ENCODE measurements at places on chromosomes 12 and 14. TPM values are rescaled to one million over a fixed set of nuclear protein-coding genes. Genes with fewer than 3 reads are reported as not detected.

SLC2A3 gene
- total RNA-seq = 47.4 TPM

OAS1 gene
- total RNA-seq = 1.9 TPM

SLC17A8 gene
- total RNA-seq = 0.16 TPM

OR6C65 gene
- total RNA-seq = not detected

CCDC175 gene
- total RNA-seq = not detected

PRPH gene
- 0.95 TPM for total RNA-seq

DIO2 gene
- total RNA-seq = 11.5 TPM

ACOT6 gene
- total RNA-seq = not detected

GDF3 gene
- total RNA-seq = not detected

IL22 gene
- total RNA-seq = not detected

ERO1A gene
- 22.5 TPM for total RNA-seq

NFATC4 gene
- total RNA-seq = 97.9 TPM

CMA1 gene
- not detected for total RNA-seq

MRPL52 gene
- 38.1 TPM for total RNA-seq

MTERF2 gene
- total RNA-seq = 4.7 TPM

PPP1R3E gene
- 2.5 TPM for total RNA-seq

GPRC5D gene
- not detected for total RNA-seq

NKX2-1 gene
- 0.09 TPM for total RNA-seq

SLC22A17 gene
- 13.2 TPM for total RNA-seq

MDM1 gene
- total RNA-seq = 10.7 TPM

BIN2 gene
- not detected for total RNA-seq

KRT7 gene
- 2.7 TPM for total RNA-seq

SERPINA9 gene
- not detected for total RNA-seq

FAIM2 gene
- 3.3 TPM for total RNA-seq

OTOGL gene
- 0.43 TPM for total RNA-seq

PLEKHD1 gene
- under 0.01 TPM for total RNA-seq

MYO1H gene
- total RNA-seq = not detected

ESRRB gene
- under 0.01 TPM for total RNA-seq

DBX2 gene
- total RNA-seq = not detected

CLEC1B gene
- not detected for total RNA-seq

FOXA1 gene
- total RNA-seq = not detected

ASCL1 gene
- not detected for total RNA-seq

EML5 gene
- total RNA-seq = 0.32 TPM

TAS2R30 gene
- total RNA-seq = 3.5 TPM

ISM2 gene
- total RNA-seq = 0.16 TPM

POTEG gene
- total RNA-seq = not detected

ARMH4 gene
- 3.0 TPM for total RNA-seq

IQSEC3 gene
- total RNA-seq = 0.17 TPM

GPRC5A gene
- 7.6 TPM for total RNA-seq

MGP gene
- total RNA-seq = 6.7 TPM

PRB2 gene
- total RNA-seq = not detected

P2RX7 gene
- 0.47 TPM for total RNA-seq

FAM181A gene
- not detected for total RNA-seq

All from bronchial smooth muscle cell (primary cell).